T-helper 1 cell (primary cell): ENCODE measurements at places on chromosomes 7 and 10.

DNA sequence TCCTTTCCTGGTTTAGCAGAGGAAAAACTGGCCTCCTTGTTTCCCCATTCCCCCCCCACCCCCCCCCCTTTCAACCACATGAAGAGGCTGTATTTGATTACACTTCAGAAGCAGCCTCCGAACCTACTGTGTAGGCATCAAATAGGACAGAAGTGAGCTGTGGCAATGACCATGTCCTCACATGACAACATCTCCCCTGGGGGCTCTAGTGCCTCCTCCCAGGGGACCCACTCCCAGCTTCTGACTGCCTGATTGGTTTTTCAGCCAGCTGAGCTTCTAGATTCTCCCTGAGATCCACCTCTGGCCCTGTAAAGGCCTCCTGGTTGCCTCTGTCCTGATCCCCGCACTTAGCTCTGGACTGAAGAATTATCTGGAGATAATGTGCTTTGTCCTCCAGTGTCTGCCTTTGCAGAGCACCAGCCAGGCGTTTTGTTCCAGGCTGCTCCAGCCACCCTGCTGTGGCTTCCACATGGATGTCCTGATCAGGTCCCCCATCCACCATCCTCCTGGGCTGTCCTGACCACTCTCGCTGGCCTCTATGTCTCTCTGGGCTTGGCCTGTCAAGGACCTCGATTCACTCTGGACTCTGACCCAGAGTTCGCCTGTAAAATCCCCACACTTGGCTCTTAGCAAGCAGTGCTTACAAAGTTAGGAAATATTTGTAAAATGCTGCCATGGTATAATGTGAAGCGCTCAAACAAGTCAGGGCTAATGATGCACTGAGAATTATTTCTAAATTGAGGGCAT, 42.4 kb upstream of the TOMM7 start:
- DNase-seq = no peak

DNA sequence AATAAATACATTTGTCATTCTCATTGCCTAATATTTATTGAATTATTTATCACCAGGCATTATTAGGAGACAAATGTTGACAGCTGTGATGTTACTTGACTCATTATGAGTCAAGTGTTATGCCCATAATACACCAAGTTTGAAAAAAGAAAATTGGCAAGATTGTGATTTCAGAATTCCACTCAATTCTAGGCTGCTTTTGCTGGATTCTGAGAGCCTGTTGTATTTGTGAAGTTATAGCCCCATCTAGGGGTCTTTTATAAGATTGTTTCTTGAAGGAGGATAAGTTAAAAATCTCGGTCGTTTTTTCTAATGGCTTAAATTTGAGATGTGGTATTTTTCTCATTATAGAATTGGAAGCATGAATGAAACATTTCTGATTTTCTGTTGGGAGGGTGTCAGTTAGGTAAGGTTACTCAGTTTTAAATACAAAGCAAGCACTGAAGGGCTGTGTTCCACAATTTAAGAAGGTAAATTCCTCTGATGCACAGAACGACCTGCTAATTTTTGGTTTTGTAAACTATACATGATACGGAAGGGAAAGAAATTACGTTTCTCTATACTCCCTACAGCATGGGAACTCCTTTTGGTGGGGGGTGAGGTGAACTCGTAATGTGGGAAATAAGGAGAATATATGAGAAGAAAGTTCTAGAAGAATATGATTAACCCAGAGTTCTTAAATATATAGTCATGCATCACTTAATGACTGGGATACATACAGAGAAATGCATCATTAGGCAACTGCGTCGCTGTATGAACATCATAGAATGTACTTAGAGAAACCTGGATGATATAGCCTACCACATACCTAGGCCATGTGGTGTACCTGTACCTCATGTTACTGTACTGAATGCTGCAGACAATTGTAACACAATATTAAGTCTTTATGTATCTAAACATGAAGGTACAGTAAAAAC, 2.6 kb downstream of the STK31 start:
- no peak for DNase-seq

GRCh38 chr10:4758256-4758655, 67.8 kb upstream of the AKR1E2 start:
- DNase-seq = no peak

- DNase-seq = no peak
Observed at GRCh38 chr10:6726924-6727323, 146.8 kb upstream of the PRKCQ start.

GRCh38 chr10:1289591-1289990, 233.4 kb downstream of the WDR37 start:
- no peak for DNase-seq

DNA sequence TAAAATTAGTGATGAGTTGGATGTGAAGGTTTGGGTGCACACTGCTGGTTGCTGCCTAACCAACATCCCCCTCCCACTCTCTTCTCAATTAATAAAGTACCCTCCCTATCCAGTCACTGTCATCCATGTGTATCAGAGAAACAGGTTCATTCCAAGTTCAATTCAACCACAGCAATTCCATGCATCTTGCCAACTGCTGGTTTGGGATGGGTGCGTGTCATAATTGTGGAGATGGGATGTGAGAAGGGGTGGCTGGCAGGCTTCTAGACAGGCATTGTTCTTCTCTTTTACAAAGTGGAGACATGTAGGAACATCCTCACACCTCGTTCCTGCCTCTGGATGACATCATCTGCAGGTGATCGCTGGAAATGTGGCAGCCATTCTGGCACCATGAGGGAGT, 7.5 kb upstream of the CNPY1 start:
- DNase-seq = no peak

- DNase-seq = peak; percentile 20
Observed at GRCh38 chr10:74103560-74104258, 46.9 kb downstream of the AP3M1 start.

GRCh38 chr7:756928-757560, 30.0 kb upstream of the PRKAR1B start:
- DNase-seq = no peak
